8988T (cell line): ENCODE measurements at places on chromosomes 2 and 18.

DNA sequence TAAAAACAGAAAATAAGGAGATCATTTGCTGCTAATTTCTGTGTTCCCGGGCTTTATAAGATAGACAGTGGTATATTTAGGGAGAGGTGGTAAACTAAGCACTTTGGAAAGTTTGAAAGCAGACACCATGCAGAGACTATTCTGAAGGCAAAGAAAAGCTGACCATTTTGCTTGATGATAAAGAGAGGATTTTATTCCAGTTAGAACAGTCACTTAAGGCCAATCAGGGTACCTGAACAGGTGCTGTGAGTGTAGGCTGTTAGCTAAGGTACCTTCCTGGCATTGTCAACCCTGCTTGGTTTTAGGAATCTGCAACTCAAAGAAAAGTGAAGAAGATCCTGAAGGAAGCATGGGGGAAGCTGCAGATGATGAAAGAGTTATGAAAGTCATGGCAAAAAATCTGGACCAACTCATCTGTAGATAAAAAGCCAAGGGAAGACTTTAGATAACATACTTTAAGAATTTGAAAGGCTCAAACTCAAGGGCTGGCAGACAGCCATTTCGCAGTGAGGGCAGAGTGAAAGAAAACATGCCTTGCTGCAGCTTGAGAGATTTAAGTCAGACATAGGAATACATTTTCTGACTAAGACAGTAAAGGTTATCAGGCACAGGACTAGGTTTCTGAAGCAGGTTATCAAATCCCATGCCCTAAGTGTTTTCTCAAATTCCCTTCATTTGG lies 80.1 kb upstream of the ARL5A start:
- no peak for DNase-seq

DNA sequence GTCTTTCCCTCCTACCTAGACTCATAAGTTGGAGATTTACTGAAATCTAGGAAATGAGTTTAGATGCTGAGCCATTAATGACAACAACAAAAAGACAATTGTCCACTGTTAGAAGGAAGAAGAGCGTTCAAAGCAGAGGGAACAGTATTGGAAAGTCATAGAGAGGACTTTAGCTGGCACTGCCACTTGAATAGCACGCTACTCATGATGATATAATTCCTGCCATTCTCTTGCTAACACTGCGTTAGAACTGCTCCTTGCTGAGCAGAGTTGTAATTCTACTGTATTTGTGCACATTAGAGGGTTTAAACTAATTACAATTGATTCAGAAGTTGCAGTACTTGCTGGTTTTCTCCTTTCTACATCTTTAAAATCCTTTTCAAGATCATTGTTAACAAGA lies 9.0 kb upstream of the AFTPH start:
- DNase-seq, result no peak

GRCh38 chr18:22977847-22978701 lies 44.9 kb downstream of the RBBP8 start:
- DNase-seq, result peak; percentile 80

- DNase-seq, result no peak
Observed at GRCh38 chr2:55518841-55519165, 715 bp upstream of the CFAP36 start.

- no peak for DNase-seq
Observed at GRCh38 chr2:29014331-29014730, 33.2 kb downstream of the TOGARAM2 start.

GRCh38 chr2:48448274-48449061 lies 81.5 kb upstream of the STON1 start:
- DNase-seq, result no peak

- DNase-seq, result no peak
Observed at GRCh38 chr18:10419420-10420103, 34.9 kb upstream of the APCDD1 start.

GRCh38 chr2:166417669-166418068 lies 41.9 kb upstream of the SCN9A start:
- DNase-seq, result no peak

DNA sequence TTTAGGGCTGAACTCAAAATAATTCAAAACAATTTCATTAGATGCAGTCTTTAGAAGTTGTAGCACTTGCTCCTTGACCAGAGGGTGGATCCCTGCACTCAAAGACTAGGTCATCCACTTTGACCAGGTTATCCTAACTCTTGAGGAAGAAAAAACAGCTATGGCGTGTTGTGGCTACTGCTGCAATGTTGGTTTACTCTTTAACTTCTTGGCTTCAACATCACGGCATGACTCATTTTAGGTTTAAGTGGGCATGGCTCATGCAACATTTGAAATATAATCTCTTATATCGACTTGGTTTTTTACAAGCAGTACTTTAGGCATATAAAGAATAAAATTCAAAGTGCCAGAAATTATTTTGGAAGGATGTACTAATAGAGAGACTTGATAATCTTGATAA lies 35.4 kb downstream of the ANKRD29 start:
- DNase-seq, result no peak

- no peak for DNase-seq
Observed at GRCh38 chr2:171260471-171261424, 100.1 kb upstream of the TLK1 start.
